Naive thymus-derived CD4-positive, alpha-beta T cell (primary cell): ENCODE measurements at places on chromosomes 12 and 14.
A peak's percentile ranks its signal among the peaks of the same experiment; 100 is the strongest.

DNA sequence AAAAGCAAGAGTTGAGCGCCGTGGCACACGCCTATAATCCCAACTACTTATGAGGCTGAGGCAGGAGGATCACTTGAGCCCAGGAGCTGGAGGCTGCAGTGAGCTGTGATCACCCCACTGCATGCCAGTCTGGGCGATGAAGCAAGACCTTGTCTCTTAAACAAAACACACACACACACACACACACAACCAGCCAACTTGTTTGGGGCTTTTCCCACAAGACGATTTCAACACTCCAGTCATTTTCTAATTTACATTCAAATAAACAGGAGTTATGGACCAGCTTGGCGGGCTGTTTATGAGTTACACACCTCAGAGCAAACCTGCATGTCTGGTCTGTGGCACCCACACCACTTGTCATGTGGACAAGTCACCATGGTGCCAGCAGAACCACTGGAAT is 6.7 kb downstream of the GLTP start:
- no peak for DNase-seq

DNA sequence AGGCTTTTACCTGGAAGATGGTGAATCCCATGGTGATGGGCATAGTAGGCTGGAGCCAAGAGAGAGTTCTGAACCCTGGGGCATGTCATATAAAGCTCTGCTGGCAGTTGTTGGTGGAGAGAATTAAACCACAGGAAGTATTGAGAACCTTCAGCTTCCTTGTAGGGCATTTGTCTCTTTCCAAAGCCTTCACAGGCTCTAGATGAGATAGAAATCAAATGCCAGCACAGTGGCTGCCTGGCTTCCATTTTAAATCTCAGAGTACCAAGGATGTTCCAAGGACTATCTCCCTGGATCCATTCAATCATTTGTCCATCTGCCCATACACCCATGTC is 369.6 kb downstream of the DPF3 start:
- DNase-seq, result no peak

DNA sequence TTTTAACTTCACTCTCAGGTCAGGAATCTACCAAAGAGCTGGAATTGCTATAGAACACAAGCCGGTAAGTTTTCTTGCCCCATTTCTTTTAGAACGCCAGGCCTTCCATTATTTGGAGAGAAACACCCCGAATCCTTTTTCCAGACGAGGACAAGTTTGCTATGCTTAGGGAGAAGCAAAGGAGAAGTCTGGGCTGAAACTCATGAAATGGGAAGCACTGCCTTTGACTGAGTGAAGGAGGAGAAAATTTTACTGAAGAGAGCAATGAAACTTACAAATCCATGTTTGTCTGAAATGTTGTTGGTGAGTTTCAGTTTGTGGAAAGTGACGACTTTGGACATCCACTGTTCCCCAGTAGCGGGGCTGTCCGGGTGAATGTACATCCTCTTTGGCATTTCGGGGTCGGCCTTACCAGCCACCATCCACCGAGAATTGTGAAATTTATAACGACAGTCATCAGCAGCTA is 3.3 kb downstream of the TBX3 start:
- DNase-seq, result no peak

DNA sequence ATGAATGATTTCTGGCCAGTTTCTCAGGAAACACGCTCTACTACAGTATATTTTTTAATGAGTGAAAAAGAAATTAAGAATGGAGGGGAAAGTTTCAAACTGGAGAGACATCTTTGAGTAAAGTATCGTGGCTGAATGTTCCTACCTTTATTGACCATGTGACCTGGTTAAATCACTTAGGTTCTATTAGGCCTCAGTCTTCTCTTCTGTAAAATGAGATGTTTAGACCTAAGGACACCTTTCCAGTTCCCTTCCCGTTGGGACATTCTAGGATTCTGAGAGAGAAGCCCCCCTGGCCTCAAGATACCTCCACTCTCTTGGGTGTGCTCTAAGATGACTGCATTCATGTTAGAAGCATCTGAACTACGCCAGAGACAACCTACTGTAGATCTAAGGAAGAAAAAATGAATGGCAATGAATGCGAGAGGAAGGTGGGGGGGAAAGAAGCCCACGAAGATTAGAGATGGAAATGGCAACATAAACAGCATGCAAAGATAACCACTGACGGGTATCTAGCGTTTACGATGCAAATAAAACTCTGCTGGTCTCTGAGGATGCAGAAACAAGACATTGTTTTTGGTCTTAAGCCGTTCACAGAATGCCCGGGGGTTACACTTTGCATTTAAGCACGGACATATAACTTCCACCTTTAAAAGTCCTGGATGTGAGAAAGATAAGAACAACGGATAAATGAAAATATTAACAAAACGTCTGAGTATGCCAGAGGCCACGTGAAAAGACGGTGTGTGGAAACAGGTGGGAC is 599 bp upstream of the CPSF6 start:
- DNase-seq, result no peak

DNA sequence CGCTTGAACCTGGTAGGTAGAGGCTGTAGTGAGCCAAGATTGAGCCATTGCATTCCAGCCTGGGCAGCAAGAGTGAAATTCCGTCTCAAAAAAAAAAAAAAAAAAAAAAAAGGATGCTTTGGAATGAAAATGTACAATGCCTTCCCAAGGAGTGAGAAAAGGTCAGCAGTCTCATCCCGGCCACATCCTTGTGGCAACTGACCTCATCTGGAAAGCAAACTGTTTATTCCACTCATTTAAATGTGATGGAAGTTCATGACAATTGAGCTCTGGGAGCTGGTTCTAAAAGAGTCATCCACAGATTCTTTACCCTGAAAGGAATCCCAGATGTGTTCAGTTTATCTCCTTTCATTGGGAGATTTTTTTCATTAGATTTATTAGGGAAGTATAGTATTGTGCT is 19.4 kb upstream of the LIMA1 start:
- DNase-seq, result no peak

DNA sequence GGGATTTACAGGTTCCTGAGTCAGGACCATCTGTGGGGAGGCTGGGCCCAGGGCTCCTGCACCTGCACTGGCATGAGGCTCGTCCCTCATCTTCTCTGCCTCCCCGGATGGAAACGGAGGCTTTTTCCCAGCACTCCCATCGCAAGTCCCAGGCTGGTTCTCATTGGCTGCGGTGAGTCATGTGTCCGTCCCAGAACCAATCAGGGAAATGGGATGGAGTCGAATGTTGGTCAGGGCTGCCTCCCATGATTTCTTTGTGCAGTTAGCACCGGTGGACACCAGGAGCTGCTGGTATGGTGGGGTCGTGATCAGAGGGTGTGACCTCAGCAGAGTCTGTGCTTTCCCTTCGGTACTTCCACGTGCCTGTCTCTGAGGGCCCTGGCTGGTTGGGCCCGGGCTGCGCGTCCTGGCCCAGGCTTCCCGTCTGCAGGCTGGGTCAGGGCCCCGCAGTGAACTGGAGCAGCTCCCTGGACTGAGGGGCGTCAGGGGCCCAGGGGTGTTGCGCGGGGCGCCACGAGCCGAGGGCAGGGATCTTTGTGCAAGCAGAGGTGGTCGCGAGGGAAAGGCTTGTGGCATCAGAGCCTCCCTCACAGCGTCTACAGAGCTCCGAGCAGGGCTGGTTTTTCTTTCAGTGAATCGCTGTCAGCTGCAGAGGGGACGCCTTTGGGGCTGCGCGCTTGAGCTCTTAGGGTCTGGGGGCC is 168.1 kb downstream of the ADGRD1 start:
- DNase-seq, result no peak

DNA sequence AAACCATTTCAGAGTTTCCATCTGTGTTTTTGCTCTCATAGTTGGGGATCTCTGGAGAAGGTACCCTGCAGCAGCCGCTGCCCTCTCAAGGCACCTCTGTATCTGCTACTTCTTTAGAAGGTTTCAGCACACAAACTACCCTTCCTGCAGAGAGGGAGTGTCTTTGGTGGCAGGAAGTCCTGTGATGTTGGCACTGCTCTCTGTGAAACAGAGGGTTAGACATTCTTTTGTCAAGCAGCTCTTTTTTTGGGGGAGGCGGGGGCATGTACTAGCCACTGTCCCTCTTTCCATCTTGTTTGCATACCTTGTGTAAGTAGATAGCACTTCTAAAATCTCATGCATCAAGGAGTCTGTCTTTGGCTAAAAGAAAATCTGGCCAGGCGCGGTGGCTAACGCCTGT is 352.6 kb downstream of the BMP4 start:
- DNase-seq, result no peak

GRCh38 chr12:128920468-128920867 is 67.2 kb downstream of the GLT1D1 start:
- no peak for DNase-seq

- DNase-seq, result peak; percentile 54
Observed at GRCh38 chr14:100617410-100618317, 30.4 kb upstream of the BEGAIN start.

- no peak for DNase-seq
Observed at GRCh38 chr14:22438742-22439141, 150.3 kb downstream of the DAD1 start.

DNA sequence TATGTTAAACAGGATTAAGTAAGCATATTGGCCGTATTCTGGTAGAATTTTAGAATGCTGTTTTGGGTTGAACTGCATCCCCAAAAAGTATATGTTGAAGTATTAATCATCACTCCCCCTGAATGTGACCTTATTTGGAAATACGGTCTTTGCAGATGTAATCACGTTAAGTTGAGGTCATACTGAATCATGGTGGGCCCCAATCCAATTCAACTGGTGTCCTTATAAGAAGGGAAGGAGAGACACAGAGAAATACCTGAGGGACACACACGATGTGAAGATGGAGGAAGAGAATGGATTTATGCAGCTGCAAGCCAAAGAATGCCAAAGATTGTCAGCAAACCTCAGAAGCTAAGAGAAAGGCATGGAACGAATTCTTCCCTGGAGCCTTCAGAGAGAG is 268.6 kb downstream of the ITPR2 start:
- DNase-seq, result no peak

DNA sequence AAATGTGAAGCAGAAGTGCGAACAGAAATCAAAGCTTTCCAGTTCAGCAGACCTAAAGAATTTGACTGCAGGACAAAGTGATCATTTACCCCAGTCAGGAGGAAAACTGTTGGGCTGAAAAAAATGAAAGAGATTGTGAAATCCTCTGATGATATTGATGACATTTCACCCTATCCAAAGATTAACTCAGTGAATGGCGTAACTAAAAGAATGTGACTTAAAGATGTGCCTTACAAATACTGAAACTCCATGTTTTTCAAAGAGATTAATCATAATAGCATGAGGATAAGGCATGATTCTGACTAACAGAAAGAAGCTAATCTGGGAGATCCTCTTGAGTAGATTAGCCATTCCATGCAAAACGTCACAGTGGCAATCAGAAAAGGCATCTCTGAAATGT is 225.6 kb downstream of the DUSP6 start:
- DNase-seq, result no peak

GRCh38 chr12:99957866-99958466 is 26.8 kb downstream of the ANKS1B start:
- no peak for DNase-seq

- no peak for DNase-seq
Observed at GRCh38 chr14:96191841-96192462, 12.7 kb upstream of the BDKRB2 start.

DNA sequence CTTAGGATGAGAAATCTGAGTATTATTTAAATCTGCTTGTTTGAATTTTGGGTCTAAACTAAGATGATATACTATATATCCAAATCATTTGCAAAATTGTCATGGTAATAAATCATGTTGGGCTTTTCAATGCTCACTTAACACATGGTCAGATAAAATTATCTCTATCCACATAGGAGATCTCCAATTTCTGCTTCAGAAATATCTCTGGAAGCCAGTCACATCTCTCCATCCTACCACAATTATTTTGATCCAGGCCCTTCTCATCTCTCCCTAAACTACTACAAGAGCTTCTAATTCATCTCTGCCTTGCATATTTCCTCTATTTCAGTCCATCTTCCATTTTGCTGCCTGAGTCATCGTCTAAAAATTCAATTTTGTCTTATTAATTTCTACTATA is 3.8 kb downstream of the DCN start:
- DNase-seq, result no peak

- DNase-seq, result no peak
Observed at GRCh38 chr12:101909646-101910045, 32.3 kb downstream of the DRAM1 start.

DNA sequence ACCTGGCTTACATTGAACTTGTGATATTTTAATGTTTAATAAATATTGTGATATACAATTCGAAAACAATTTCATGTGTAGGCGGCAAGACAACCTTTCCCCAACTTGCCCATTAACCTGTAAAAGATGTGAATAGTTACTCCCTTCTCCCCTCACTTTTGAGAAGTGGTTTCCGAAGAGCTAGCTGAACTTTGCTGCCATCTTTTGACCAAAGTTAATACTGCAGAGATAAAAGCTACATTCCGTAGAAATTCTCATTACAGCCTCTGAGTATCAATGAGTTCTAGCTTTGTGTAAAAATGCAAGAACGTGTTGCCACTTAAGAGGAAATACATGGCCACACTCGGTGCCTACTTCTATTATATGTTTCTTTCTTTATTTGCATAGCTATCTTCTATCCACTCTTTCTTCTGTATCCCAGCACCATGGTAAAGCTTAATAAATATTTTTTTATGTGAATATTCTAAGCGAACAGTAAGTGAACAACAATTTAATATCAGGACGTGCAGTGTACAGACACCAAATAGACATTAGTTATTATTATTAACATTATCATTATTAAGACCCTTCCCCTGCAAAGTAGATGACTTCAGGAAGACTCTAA is 105.1 kb upstream of the TMEM260 start:
- DNase-seq, result peak; percentile 40

DNA sequence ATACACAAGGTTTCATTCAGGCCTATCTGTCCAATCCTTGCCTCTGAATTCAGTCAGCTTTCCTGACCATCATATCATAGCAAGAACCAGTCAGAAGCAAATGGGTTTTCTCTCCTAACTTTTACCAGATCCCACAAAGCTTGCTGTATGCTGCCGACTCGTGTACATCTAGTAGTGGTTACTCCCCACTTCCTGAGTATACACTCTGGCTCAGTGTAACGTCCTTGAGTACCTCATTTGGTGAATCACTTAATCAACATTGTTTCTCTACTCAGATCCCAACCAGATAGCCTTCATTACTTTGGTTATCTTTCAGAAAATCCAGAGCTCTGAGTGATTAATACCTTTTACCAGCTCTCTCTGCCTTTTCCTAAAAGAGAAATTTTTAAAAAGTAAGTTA is 728.2 kb downstream of the GALC start:
- DNase-seq, result no peak

DNA sequence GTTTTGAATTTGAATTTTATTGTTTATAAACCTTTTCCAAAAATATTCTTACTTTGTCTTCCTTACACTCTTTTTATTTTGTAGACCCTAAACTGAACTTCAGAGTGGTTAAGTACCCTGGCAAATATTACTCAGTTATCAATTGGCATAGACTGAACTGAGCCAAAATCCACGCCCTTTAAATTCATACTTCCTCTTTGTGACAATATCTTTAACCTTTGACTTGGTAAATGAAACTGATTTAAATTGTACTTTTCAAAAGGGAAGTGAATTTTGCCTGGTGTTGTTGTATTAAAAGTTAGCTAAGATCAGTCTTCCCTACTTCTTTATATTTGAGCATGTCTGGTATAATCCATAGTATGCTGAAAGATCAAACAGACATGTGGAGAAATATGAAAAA is 184.3 kb upstream of the USP15 start:
- DNase-seq, result no peak

- no peak for DNase-seq
Observed at GRCh38 chr12:120909633-120910298, 5.6 kb upstream of the SPPL3 start.
